ENCODE measurements at places on chromosomes 2 and 18.

GRCh38 chr2:71457123-71457915 lies 4.0 kb downstream of the DYSF start:
- DNase-seq, result no peak

DNA sequence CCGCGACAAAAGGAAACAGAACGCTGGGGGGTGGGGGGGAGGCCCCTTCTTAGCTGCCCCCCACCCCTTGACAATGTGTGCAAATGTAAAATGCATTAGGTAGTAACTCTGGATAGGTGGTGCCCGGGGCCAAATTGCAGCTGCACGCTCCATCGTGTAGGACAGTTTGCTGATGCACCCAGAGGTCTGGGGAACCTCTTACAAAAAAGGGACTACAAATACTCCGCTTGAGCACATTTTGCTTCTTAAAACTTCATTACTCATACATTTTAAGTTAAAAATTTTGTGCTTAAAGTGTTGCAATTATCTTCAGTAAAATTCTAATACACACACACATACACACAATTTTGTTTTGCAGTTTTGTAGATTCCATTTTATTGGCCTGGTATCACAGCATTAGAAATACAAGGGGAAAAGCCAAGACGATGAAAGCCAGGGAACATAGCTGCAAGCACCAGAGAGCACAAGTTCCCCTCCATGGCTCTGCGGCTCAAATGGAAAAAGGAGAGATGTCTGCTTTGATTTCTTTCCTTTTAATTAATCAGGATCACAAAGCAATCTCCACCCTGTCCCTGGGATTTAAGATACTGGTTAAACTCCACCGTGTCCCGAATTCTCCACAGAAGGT lies 582.1 kb downstream of the ZEB2 start:
- no peak for DNase-seq

DNA sequence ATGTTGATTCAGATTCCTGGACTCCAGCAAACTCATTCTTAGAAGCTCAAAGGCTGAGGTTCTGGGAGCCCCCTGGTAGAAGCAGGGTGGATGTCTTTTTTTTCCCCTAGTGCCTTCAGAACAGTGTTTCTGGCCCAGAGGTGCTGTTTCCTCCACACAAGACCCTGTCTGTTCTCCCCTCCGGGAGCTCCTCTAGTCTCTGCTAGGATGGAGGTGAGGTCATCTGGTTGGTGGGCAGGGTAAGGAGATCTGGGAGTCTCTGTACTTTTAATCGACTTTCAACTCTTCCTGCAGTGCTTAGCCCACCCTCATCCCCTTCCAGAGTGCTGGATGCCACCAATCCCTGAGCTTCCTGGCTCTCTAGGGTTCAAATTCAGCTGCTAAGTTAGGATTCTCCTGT lies 192.0 kb downstream of the SH3BP4 start:
- no peak for DNase-seq

- DNase-seq, result no peak
These were observed 237.9 kb downstream of the XIRP2 start for GRCh38 chr2:167126165-167126564.

GRCh38 chr2:199446996-199447576 lies 10.7 kb downstream of the SATB2 start:
- DNase-seq, result no peak

GRCh38 chr2:88810017-88810416 lies 118.5 kb downstream of the RPIA start:
- DNase-seq, result no peak

DNA sequence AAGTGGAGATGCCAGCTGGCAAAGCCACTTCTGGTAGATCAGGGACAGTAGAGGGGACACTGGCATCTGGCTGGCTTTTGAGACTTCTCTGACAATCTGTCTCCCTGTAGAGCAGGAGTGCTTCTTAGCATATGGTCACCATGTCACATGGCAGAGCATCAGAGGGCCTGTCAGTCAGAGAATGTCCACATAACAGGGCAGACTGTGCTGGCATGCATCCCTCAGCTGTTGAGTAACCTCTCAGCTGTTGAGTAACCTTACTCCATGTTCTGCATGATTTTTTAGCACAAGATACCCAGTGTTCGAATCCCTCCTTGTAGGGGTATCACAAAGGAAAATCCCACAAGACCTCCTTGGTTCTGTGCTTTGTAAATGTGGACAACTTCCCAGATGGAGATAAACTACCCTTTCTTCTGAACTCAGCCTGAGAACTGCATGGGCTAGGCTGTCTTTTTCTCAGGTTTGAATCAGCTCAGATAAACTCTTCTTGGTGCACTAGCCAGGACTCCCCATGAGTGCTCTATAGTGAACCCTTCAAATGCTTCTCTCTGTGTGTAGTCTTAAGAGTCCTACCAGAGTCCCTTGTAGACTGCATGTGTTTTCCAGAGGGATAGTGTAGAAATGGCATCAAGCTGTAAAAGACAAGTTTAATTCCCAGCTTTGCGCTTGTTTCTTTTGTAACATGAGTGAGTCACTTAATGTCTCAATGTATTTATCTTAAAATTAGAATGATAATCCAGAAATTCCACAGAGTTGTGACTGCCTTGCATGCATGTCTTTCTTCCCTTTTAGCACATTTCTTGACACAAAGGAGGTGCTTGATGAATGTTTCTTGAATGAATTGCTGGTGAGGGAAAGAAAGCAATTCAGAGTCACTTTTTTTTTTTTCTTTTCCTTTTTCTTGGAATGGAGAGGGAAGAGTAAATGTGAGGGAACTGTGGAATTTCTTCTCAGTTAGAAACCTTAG lies 442.3 kb upstream of the HNMT start:
- no peak for DNase-seq

DNA sequence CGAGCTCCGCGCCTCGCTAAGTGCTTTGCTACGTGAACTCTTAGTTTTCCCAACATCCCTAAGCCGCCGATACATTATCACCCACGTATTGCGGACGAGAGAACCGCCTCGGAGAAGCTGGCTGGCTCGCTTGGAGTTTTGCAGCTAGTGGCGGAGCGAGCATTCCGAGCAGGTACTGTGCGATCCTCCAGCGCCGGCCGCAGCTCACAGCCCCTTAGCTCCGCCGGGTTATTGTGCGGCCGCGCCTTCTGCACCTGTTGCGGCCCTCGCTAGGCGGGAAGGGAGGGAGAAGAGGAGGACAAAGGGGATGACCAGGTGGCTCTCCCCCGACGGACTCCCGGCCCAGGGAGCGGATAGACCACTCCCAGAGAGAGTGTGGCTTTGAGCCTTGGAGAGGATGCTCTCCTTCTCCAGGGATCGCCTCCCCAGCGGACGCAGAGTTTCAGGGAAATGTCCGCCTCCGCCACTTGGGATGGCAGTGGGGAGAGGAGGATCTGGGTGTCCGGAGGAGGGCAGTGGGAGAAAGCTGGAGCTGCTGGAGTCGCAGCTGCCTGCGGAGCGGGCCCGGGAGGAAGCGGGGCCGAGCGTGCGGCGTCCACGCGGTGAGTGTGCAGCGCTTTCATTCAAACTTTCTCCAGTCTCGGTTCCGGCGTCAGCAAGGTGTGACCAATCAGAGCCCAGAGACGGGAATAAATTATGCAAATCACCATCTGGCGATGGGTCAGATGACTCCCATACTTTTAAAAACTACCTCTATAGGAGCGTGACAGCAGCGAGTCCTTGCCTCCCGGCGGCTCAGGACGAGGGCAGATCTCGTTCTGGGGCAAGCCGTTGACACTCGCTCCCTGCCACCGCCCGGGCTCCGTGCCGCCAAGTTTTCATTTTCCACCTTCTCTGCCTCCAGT lies at the start of gene LIPG:
Gene LIPG, plus strand, starts transcription at position 769 of the 905 bp plus-strand sequence. CDS start 252 bp downstream, outside the sequence.
- no peak for DNase-seq

- no peak for DNase-seq
These were observed 40.3 kb downstream of the INPP5D start for GRCh38 chr2:233100192-233100998.

DNA sequence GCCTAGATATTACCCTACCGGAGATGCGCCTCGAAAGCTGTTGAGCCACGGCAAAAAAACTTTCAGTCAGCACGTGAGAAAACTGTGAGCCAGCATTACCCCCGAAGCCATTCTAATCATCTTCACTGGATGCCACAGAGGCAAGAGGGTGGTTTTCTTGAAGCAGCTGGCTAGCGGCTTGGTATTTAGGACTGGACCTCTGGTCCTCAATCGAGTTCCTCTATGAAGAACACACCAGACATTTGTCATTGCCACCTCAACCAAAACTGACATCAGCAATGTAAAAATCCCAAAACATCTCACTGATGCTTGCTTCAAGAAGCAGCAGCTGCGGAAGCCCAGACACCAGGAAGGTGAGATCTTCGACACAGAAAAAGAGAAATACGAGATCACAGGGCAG lies 52.8 kb upstream of the SLC66A3 start:
- no peak for DNase-seq

DNA sequence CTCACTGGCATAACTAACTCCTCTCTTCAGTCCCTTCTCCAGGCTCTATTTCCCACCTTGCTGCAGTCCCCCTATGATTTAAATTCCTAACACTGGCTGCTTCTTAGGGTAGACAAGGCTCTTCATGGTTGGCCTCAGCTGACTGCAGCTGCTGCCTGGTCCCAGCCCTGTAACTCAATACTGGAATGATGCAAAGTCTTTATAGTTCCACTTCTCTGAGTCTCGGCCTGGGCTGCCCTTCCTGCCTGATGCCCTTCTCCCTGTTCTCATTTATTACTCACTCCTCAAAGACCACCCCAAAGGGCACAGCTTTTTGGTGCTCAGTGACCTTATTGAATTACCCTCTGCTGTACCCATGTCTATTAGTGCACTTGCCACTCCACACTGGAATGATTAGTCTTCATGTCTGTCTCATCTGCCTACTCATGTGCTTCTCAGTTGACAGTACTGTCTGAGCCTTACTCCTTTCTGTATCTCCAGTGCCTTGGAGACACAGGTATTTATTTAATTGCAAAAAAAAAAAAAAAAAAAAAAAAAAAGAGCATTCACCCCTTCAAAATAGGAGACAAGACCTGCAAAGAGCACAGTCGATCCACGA lies 199.4 kb upstream of the REV1 start:
- no peak for DNase-seq

DNA sequence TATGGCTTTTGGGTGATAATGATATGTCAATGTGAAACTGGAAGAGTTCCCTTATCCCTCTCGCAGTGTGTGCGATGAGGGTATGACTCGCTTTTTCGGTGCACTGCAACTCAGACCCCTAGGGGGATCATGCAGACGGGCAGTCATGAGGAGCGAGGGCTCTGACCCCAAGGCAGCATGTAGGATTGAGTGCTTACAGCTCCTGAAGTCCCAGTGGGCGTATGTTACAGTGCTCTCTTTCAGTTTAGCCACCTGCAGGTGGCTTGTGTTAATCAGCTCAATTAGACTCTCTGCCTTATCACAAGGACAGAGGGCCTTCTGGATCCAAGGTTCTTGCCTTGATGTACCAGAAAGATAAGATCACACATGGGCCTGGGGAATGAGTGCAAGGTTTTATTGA lies 1269.9 kb upstream of the GYPC start:
- no peak for DNase-seq

DNA sequence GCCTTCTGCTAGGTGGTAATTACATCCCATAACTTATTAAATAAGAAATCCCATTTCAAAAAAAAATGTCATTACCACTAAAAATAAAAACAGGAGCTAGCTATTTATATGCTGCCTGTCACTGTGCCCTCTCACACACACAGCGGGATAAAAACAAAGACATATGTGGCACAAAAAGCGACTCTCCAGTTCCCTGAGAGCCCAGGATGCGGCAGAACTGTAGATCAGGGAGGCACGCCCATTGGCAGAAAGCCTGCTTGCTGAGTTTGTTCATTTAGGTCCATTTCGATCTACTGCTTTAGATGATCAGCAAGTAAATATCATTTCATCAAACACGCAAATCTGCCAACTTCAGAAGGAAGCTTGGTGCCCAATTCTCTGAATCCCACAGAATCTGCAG lies 124.4 kb downstream of the TMEM163 start:
- DNase-seq, result no peak

DNA sequence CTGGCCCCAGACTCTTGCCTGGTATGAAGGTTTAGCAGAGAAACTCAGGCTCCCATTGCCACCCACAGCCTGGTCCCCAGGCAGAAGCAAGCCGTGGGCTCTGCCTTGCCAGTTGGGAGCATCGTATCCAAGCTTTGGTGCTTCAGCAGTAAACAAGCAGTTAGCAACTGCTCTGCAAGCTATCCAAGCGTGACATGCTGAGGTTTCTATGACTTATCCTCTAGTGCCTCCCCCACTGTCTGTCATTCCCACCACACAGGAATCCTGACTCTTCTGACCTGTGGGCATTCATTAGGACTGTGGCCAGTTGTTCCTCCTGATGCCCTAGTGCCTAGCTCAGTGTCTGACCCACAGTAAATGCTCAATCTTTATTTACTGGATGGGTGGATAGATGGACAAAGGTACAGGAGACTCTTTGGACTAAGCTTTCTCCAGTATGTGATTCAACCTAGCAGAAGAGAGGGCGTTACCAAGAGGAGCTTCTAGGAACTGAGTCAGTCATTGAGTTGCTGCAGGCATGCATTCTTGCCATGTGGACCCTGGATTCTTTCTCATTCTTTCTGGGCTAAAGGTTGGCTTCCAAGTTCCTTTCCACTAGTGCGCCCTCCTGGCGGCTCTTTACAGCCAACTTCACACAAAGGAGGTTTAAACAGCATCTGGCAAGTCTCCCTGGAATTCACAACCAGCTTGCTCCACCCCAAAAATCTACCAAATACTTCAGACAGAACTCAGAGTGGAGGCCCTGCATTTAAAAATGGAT lies 40.6 kb upstream of the MRPL19 start:
- no peak for DNase-seq

All from activated CD8-positive, alpha-beta memory T cell treated with anti-CD3 and anti-CD28 coated beads for 48 hours (primary cell).